ENCODE measurements at places on chromosomes 5 and 9.

DNA sequence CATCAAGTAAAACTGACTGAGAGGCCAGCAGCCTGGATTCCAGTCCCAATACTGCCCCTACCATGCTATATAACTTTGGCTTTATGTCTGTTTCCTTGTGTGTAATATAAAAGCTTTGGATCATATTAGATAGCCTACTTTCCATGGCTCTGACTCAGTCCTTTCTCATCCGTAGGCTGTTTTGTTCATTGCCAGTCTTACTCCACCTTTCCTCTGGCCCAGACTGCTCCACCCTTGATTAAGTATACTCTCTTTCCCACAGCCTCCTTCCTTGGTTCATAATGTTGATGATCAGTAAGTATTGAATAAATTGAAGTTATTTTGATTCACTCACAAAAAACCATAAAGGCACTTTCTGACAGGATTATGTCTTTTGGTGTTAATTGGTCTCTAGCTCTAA is 1.5 kb upstream of the MRPS30 start:
- no peak for DNase-seq

DNA sequence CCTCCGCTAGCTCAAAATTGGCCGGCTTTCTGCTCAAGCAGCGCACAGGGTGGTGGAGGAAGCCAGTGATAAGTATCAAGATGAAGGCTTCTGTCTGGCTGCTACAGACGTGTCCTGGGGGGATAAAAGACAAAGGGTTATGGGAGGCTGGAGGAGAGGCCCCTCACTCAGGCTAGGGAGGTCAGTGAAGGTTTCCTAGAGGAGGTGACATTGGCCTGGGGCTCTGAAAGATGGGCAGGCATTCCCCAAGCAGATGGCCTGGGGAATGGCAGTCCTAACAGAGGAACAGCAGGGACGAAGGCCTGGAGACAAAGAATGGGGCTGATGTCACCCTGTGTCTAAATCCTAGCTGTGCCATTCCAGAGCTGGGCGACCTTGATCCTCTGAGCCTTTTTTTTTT is 32.3 kb downstream of the OLFML2A start:
- no peak for DNase-seq

GRCh38 chr5:24646915-24647314 is 2.1 kb upstream of the CDH10 start:
- DNase-seq = no peak

- DNase-seq = no peak
These were observed 16.1 kb upstream of the ZNF462 start for GRCh38 chr9:106846857-106847256.

DNA sequence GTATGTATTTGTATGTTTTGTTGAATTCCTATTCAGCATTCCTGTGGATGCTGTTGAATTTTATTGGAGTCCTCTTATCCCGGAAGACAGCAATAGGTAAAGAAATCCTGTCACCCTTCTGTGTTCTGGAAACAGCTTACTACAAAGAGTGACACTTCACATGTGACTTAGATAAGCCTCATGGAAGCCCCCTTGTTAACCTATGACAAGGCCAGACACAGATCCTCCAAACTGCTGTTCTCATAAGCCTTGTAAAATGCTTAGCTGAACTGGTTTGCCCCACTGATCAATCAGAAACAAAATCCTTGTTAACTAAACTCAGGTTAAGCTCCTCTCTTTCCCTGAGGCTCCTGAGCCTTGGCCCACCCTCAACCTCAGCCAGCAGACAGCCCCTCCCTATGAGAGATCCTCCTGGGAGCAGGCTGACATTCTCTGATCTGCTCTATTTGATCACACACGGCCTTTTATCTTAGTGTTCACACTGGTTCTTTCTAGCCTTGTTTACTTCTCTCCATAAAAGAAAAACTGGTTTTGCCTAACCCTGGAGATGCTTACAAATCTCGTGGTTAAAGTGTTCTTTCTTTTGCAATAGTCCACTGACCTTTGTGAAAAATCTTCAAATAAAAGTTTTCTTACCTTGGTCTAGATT is 29.4 kb upstream of the ATP6V1G1 start:
- no peak for DNase-seq

DNA sequence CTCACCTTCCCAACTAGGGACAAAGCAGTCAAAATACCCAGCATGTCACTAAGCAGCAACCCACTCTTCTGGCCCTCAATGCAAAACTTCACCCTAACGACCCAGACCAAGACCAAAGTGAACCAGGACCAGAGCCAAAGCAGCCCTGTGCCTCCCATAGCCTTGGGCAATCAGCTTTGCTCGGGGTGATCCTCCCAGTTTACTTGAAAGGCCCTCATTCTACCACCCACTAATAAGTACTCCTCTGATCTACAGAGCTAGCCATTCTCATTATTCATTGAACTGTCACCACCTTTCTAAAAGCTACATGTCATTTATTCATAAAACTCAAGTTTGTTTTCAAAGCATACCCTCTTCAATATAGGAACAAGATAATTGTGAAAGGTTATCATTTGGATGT is 221.0 kb downstream of the FRMD3 start:
- no peak for DNase-seq

DNA sequence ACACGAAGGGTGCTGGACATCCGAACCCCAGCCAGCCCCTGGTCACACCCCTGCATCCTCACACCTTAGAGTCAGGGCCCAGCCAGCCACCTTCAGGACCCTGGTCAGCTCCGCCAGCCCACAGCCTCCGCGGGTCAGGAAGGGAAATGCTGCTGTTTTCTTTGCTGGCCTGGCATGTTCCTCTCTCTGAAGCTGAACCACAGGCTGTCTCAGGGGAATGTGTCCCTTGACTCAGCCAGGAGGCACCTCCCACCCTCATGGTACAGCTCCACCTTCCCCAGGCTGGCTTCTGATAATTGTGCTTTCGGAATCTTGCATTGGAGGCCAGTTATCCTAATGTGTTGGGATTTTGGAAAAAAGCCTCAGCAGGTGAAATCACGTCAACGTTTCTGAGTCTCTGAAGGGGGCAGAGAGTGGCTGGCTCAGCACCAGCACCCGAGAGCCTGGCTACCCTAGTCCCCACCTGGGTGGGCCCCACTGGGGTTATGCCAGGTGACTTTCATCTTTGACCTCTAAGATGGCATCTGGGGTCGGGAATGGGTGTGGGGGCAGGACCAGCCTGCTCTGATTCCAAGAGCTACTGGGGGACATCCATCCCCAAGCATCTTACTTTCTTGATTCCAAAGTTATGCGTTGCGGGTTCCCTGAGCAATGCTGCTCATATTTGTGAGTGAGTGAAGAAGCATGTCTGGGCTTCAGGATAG is 9.8 kb upstream of the OLFM1 start:
- DNase-seq = peak; percentile 85

GRCh38 chr5:27011274-27011673 is 27.1 kb downstream of the CDH9 start:
- DNase-seq = peak; percentile 37

GRCh38 chr5:150214289-150214688 is 24.4 kb downstream of the SLC6A7 start:
- no peak for DNase-seq

- DNase-seq = peak; percentile 79
These were observed 882 bp downstream of the CERCAM start for GRCh38 chr9:128421482-128421996.

- DNase-seq = no peak
These were observed 63.3 kb downstream of the DCP2 start for GRCh38 chr5:113039934-113040285.

All from NB4 (cell line).